Stimulated activated CD8-positive, alpha-beta memory T cell treated with anti-CD3 and anti-CD28 coated beads, Interleukin-7, amount 100 ng/mL, for 1 hour (primary cell): ENCODE measurements at places on chromosomes 5 and 9.

- no peak for DNase-seq
Observed at GRCh38 chr5:59351076-59351794, 542.3 kb downstream of the PDE4D start.

DNA sequence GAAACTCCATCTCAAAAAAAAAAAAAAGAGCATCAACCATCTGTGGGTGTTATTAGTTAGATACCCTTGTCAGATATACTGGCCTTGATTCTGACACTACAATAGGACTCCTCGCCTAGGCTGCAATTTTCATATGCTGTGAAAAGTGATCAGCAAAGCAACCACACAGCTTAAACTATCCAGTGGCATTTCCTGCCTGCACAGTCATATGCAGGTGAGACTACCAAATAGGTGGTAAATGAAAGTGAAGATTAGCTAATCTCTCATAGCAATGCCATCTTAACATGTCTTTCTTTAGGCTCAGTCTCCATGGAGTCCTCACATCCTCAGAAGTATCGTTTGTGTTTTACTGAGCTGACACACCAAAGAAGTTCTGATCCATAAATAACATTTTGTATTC is 40.8 kb downstream of the GRAMD2B start:
- DNase-seq, result no peak

GRCh38 chr5:159098603-159099436 is 896 bp downstream of the EBF1 start:
- no peak for DNase-seq

DNA sequence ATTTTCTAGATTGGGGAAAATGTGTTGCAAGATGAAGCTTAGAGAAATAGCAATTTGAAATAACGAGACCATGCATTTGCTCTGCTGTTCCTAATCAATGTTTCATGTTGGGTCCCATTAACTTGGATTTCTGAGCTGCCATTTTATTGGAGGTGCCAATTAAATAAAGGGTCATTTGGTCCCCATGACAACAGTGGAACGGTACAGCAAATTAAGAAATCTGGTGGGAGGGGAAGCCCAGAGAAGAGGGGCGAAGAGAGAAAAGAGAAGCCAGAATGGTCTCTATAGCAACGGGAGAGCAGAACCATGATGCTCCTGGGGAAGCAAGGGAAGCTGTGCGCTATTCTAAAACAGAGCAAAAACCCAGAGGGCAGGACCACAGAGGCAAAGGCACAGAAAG is 120.2 kb downstream of the ENTREP1 start:
- DNase-seq, result no peak

DNA sequence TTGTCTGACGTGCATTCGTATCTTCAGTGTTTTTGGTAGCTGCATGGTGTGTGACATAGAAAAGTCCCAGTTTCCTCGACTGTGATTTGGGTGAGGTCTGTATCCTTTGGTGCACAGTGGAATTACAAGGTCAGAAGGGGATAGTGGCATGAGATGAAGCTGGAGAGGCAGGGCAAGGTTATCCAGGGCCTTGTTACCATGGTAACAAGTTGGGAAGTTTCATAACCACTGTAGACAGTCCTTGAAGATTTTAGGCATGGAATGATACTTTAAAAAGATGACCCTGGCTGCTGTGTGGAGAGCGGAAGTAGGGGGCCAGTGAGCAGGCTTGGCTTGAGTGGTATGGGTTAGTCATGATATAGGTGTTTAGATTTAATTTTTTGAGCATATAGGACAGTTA is 11.9 kb downstream of the EHMT1 start:
- DNase-seq, result no peak

- no peak for DNase-seq
Observed at GRCh38 chr5:57037355-57037754, 85.4 kb upstream of the MIER3 start.

DNA sequence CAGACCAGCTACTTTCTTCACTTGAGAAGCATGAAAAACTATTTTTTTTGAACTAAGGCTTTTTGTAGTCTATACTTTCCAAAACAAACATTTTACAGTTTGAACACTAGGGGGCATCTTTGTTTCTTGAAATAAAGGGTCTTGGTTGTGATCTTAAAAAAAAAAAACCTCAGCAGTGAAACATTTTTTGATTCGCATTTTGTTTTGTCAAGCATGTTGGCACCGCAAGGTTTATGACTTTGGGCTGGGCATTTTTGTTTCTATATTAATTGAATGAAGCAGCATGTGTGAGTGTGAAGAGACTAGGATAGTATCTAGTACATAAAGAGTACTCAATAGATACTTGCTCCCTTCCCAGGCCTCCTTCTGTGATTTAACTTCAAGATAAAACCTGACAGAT is 31.6 kb upstream of the ACOT12 start:
- no peak for DNase-seq
